ENCODE measurements at places on chromosomes 5 and 9.

- H3K4me1 ChIP-seq: peaks cover 5% of the 10 kb centered on the region
- H3K27ac ChIP-seq: no peak overlapping the region
- peak overlapping the region; percentile 30 for H3K4me3 ChIP-seq
- no peaks in the 10 kb centered on the region for H3K36me3 ChIP-seq
Observed at GRCh38 chr5:77629509-77630113, 8.9 kb downstream of the OTP start.

DNA sequence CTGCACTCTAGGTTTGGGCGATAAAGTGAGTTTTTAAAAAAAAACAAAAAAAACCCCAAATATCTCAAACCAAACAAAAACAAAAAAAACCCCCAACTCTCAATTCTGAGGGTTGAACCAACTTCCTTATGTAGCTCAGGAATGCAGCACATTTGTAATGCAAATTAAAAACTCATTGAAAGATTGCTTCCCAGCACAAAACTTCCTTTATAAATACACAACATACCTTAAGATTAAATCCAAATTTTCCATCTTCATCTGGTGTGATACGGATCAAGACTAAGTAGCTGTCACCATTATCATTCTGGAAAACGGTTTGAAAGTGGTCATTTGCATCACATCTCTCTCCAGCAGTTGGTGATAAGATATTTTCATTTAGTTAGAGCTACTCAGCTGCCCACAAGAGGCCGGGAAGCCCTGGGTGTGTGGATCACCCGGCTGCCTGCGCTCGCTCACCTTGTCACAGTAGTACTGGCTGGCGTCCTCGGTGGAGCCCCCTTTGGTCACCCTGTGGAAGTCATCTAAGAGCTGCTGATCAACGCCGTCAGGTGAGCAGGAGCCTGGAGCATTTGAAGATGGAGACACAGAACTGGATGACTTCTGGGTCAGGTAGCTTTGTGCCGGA is 88.2 kb downstream of the PTPN3 start:
- no peaks in the 10 kb centered on the region for H3K27me3 ChIP-seq
- no peak overlapping the region for H3K27ac ChIP-seq
- no peak overlapping the region for H3K4me3 ChIP-seq
- no peaks in the 10 kb centered on the region for H3K36me3 ChIP-seq
- DNase-seq: peak; percentile 58

DNA sequence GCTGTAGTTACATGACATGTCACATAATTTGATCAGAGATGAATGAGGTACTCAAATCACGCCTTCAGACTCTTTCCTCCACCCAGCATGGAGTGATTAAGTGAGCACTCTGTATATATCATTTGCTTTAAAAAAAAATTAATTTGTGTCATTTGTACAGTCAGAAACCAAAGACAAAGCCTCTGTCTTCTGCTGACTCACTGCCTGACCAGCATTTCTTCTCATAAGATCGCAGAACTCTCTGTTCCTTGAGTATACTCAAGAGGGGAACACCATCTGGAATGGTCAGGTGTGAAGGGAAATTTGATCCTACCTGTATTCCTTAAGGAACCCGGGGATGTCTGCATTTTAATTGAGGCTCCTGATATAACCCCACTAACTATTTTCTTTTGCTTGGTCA is 254.4 kb downstream of the FAM114A2 start:
- peaks cover 3% of the 10 kb centered on the region for H3K4me1 ChIP-seq
- H3K36me3 ChIP-seq: no peaks in the 10 kb centered on the region
- H3K27ac ChIP-seq: no peak overlapping the region
- no peak for DNase-seq
- no peak overlapping the region for H3K4me3 ChIP-seq

DNA sequence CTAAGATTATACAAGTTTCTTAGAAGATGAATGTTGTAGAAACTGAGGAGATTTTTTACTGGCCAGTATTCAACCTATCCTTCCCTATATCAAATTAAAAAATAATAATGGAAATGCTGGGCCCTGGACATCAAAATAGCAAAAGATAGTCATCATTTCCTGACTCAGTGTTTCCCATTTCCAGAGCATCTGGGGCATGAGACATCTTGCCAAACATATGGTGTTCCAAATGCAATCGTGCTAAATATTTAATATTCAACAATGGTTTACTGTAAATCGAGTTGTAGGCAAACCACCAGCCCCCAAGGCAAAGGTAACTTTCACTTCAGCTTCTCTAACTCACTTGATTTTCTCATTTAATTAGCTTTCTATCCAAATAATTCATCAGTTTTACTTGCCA is 152.9 kb downstream of the FRMD3 start:
- H3K27me3 ChIP-seq: no peaks in the 10 kb centered on the region
- DNase-seq: no peak
- H3K4me3 ChIP-seq: no peak overlapping the region
- no peaks in the 10 kb centered on the region for H3K36me3 ChIP-seq
- no peak overlapping the region for H3K27ac ChIP-seq

DNA sequence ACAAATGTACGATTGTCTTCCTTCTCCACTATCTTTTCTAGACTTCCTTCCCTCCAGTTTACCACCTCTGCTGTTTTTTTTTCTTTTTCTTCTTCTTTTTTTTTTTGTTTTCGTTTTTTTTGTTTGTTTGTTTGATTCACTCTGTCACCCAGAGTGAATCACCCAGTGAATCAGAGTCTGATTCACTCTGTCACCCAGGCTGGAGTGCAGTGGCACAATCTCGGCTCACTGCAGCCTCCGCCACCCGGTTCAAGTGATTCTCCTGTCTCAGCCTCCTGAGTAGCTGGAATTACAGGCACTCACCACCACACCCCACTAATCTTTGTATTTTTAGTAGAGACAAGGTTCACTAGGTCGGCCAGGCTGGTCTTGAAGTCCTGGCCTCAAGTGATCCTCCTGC is 375.7 kb downstream of the NTRK2 start:
- H3K27me3 ChIP-seq: no peaks in the 10 kb centered on the region
- H3K4me1 ChIP-seq: no peaks in the 10 kb centered on the region
- H3K36me3 ChIP-seq: no peaks in the 10 kb centered on the region
- no peak overlapping the region for H3K27ac ChIP-seq

GRCh38 chr5:56822981-56823380 is 7.6 kb downstream of the MAP3K1 start:
- H3K4me3 ChIP-seq: no peak overlapping the region
- no peak for DNase-seq
- peaks cover 7% of the 10 kb centered on the region for H3K4me1 ChIP-seq
- no peaks in the 10 kb centered on the region for H3K27me3 ChIP-seq
- no peak overlapping the region for H3K27ac ChIP-seq
- no peaks in the 10 kb centered on the region for H3K36me3 ChIP-seq

GRCh38 chr9:114372921-114373448 is 14.8 kb downstream of the AKNA start:
- no peak for DNase-seq
- 0 out of 2 replicates have a peak, but pooled peaks cover 7% of the 10 kb centered on the region for H3K36me3 ChIP-seq

DNA sequence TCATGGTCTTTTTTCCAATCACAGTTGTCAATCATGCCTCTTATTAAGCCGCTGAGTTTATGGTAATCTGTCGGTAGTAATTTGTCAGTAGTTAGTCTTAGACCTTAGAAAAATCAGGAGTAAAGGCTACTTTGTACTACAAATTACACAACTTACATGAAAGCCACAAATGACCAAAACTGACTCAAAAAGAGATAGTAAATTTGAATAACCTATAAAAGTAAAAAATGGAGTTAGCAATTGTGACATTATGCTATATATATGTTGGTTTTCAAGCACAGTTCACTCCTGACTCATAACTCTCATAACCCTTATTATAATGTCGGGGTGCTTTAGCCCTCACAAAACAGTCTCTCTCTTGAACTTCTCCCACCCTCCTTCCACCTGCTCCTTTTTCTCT is 251.8 kb downstream of the ROR2 start:
- no peak for DNase-seq
- H3K36me3 ChIP-seq: no peaks in the 10 kb centered on the region
- no peak overlapping the region for H3K4me3 ChIP-seq
- H3K27me3 ChIP-seq: no peaks in the 10 kb centered on the region

GRCh38 chr9:128045831-128046230 is 21.3 kb downstream of the NAIF1 start:
- H3K4me3 ChIP-seq: no peak overlapping the region
- H3K4me1 ChIP-seq: no peaks in the 10 kb centered on the region
- no peaks in the 10 kb centered on the region for H3K27me3 ChIP-seq

DNA sequence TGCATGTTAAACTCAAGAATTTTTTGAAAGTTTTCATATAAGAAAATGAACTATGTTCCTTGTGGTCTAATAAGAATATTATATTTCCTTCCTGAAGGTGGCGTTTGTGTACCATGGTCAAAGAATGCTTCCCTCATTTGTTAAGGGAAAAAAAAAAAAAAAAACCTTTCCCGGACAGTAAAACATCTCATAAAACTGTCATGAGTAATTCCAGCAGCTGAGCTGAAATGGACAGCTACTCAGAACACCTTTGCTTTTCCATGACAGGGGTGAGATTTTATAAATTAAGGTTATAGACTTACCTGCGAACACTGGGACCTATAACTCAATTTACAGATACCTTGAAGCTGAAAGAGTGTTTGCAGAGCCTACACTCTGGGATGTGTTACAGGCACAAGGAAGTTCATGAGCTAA is 113.2 kb upstream of the RANBP3L start:
- H3K27ac ChIP-seq: no peak overlapping the region
- no peak overlapping the region for H3K4me3 ChIP-seq
- peaks cover 19% of the 10 kb centered on the region for H3K27me3 ChIP-seq

DNA sequence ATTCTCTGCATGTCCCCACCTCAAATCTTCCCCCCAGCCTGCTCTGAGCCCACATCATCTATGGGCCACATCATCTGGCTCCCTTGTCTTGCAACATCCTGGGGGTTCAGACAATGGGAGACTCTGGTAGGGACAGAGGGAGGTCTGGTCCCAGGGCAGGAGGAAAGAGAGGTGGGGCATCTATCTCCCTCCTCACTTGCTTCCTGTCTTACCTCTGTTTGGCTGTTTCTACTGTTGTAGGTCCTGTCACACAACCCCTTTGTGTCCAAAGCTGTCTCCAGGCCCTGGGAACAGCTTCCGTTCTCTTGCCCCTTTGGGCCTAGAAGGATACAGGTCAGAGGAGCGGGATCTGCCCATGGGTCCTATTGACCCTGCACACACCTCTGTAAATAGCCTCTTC is 227.2 kb downstream of the NSG2 start:
- DNase-seq: no peak
- H3K36me3 ChIP-seq: no peaks in the 10 kb centered on the region
- H3K27me3 ChIP-seq: no peaks in the 10 kb centered on the region
- H3K27ac ChIP-seq: no peak overlapping the region
- H3K4me3 ChIP-seq: no peak overlapping the region

DNA sequence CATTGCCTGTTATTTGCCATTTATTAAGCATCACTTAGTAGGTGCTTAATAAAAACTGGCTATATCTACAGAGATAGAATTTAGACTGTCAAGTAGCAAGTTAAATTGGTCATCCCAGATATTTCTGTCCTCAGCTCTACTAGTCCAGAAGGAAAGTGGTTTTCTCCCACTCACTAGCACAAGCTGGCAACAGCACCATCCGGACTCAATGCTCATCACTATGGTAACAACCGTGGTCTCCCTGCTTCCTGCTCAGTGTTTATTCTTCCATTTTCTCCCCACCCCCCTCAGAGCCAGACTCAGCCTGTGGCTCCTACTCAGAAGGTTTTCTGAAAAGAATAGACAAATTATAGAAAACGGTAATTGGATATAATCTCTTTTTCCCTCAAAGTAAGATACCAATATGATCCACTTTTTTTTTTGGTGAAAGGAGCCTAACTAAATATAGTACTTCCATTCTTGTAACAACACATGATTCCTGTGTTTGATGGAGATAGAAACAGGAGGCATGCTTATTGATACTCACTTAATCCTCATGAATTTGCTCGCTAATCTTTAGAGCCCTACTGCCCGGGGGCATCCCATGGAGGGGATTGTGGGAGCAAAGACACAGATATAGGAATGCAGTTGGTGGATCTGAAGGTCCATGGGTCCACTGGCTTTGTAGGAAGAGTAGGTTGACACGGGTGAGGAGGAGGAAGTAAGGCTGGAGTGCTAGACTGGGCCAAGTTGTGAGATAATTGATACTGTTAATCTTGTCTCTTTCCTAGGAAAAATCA is 191.4 kb downstream of the MAN2A1 start:
- no peak overlapping the region for H3K27ac ChIP-seq
- H3K4me3 ChIP-seq: no peak overlapping the region
- no peak for DNase-seq
- no peaks in the 10 kb centered on the region for H3K36me3 ChIP-seq

DNA sequence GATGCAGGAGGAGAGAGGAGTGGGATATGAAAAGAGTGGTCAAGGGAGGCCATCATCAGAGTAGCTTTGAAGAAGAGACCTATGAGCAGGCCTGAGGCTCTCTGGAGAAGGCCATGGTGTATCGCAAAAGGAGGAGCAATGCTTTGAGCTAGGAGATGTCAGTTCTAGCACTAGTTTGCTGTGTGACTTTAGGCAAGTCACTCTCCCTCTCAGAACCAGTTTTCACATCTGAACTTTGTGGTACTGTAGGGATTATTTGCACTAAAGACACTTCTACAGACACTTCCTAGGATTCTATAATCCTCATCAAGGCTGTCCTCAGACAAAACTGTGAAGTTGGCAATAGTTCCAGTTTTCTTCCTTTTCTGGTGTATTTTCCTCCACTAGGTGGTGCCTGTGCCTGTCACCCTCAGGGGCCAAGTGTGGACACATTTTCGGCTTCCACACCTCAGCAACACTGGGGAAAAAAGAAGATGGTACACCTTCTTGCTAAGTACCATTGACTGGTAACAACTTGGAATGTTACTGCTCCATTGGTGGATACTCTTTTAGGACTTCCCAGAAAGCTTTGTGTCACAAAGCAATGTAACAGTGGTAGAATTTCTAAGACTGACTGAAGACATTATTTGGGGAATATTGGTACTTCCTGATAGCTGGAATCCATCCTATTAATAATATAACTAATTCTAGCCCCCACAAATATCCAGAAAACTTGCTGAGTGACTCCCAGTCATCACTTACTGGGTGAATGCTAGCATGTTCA is 9.9 kb downstream of the PAPPA start:
- no peak overlapping the region for H3K4me3 ChIP-seq
- H3K27me3 ChIP-seq: peaks cover 2% of the 10 kb centered on the region
- H3K4me1 ChIP-seq: no peaks in the 10 kb centered on the region
- no peak for DNase-seq

DNA sequence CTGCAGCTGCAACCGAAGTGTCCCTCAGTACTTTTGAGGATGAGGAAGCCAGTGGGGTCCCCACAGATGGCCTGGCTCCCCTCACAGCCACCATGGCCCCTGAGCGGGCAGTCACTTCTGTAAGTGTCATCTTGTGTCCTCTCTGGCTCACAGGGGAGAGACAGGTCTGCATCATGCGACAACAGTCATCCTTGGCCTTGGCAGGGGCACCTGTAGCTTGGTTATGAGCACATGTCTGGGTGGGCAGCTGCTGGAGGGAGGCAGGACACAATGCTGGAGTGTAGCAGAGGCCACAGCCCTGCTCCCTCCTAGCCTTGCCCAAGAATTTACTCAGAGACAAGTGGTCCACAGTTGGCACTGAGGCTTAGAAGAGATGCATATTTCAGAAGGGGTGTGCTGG is 71.7 kb downstream of the COL15A1 start:
- no peaks in the 10 kb centered on the region for H3K36me3 ChIP-seq
- H3K27me3 ChIP-seq: no peaks in the 10 kb centered on the region

GRCh38 chr9:114424126-114424525 is 36.3 kb upstream of the AKNA start:
- H3K4me1 ChIP-seq: peaks cover 3% of the 10 kb centered on the region
- no peaks in the 10 kb centered on the region for H3K27me3 ChIP-seq
- H3K4me3 ChIP-seq: no peak overlapping the region
- no peak for DNase-seq
- H3K36me3 ChIP-seq: no peaks in the 10 kb centered on the region

Measured in iPS DF 6.9 (cell line).